ENCODE measurements at places on chromosomes 3 and 15.

DNA sequence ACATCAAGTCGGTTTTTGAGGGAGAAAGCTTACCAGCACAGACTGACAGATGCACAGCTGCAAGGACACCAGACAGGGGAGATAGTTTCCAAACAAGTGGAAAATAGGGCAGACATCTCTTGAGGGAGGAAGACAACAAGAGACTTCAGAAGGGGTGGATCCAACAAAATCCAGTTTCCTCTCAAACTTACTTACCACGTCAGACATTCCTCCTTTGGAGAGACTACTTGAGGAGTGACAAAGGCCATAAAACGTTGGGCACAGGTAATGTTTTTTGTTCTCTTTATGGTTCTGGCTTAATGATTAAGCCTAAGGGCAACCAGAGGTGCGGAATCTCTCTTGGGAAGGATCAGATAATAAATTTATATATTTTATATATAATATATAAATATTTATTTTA is 76.1 kb downstream of the CD200 start:
- DNase-seq: no peak

DNA sequence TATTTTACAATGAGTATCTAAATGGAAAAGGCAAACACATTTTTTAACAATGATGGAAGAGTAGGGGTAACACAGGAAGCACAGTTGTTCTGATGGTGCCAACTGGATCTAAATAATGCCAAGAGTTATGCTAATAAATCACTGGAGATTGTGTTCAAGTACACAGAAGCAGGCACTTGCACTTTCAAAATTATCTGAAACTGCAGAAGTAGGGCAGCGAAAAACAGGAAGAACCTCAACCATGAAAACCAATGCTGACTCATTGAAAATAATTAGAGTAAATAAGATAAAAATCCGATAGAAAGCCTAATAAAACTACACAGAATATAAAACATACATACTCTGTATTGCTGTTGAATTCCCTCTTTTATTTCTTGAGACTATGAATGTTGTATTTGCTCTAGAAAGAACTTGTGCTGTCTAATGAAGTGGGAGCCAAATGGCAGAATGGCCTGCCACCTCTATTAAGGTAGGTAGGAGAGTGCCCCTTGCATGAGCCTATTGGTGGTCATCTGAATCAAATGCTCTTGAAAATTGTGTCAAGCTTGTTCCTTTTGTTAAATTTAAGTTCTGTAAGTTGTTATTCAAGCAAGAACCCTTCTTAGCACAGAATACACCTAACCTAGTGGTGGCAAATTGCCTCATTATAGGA is 93.7 kb downstream of the ABI3BP start:
- DNase-seq: no peak

- DNase-seq: no peak
Measured at GRCh38 chr3:191644291-191644690, 183.3 kb downstream of the PYDC2 start.

DNA sequence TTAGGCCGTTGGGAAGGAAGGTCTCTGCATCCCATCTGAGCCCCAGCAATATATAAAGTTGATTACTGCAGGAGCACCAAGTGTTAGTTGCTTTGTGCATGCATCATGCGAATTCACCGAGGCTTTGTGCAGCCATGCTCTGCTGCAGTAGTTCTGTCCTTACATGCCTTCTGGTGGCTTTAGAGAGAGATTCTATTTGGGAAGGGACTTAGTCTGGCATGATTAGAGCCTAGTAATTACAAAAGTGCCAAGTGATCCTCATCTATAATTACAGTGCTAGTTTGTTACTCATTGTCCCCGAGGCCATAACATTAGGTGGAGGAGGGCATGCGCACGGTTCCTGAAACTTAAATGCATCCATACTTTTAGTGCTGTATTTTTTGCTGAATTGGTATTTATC is 353.6 kb downstream of the CNTN4 start:
- no peak for DNase-seq

GRCh38 chr15:90065682-90066049 is 36.6 kb downstream of the IDH2 start:
- no peak for DNase-seq

- no peak for DNase-seq
Measured at GRCh38 chr3:136495213-136495612, 245.1 kb downstream of the PCCB start.

GRCh38 chr15:33894193-33894592 is 74.1 kb upstream of the CHRM5 start:
- DNase-seq: no peak

- peak; percentile 54 for DNase-seq
Measured at GRCh38 chr3:16337856-16338540, 73.0 kb downstream of the OXNAD1 start.

GRCh38 chr3:183714622-183715021 is 17.0 kb downstream of the YEATS2 start:
- DNase-seq: no peak

DNA sequence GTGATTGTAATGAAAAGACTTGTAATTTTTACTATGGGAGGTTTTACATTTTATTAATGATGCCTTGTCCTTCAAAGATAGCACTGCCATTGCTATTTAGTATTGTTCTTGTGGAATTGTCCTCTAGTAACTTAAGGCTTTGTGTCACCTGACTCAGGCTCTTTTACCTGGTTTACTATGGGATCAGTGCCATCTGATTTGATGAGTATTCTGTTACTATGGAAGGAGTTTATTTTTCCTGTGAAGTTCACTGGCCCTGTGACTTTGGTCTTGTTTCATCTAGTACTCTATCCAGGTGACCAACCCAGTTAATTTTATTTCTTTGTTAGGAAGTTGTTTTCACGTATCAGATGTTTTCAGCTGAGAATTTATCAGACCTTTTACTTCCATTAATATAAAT is 9.0 kb downstream of the MORF4L1 start:
- DNase-seq: no peak

- DNase-seq: no peak
Measured at GRCh38 chr3:32992310-32992686, 40.9 kb downstream of the CCR4 start.

DNA sequence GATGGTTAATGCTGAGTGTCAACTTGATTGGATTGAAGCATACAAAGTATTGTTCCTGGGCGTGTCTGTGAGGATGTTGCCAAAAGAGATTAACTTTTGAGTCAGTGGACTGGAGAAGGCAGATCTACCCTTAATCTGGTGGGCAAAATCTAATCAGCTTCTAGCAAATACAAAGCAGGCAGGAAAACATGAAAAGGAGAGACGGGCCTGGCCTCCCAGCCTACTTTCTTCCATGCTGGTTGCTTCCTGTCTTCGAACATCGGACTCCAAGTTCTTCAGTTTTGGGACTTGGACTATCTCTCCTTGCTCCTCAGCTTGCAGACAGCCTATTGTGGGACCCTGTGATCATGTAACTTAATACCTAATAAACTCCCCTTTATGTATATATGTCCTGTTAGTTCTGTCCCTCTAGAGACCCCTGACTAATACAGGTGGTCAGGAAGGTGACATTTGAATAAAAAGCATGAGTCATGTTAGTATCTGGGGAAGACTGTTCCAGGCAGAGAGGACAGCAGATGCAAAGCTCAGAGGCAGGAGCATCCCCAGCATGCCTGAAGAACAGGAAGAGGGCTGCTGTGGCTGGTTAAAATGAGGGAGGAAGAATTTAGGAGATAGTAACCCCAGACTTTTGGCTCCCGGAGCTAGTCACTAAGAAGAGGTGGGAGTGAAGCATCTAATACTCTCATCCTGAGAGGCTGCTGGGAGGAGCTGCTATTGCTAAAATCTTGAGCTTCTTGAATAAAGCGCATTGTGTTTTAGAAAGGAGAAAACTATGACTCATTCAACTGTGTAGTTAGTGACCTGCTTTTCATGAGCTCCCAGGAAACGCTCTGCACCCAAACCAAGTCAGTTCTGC is 207.4 kb upstream of the HES1 start:
- no peak for DNase-seq

- DNase-seq: peak; percentile 42
Measured at GRCh38 chr3:107910713-107911259, 180.0 kb downstream of the CD47 start.

GRCh38 chr3:14423197-14423743 is 20.9 kb downstream of the SLC6A6 start:
- DNase-seq: no peak

DNA sequence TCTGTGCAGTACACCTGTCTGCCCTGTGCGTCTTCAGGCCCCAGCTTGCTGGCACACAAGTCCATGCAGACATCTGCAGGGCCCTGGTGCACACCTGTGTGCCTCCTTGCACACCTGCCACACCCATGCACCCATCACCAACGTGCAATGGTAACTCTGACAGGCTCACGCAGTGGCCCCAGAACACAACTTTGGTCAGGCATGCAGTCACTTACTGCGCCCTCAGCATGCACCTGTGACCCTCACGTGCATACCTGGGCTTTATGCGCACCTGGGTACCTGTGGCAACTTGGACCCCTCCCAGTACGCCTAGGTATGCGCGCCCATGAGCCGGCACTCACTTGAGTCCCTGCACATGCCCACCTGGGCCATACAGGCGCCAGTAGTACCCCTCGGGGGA is 1.7 kb downstream of the PLXND1 start:
- DNase-seq: no peak

DNA sequence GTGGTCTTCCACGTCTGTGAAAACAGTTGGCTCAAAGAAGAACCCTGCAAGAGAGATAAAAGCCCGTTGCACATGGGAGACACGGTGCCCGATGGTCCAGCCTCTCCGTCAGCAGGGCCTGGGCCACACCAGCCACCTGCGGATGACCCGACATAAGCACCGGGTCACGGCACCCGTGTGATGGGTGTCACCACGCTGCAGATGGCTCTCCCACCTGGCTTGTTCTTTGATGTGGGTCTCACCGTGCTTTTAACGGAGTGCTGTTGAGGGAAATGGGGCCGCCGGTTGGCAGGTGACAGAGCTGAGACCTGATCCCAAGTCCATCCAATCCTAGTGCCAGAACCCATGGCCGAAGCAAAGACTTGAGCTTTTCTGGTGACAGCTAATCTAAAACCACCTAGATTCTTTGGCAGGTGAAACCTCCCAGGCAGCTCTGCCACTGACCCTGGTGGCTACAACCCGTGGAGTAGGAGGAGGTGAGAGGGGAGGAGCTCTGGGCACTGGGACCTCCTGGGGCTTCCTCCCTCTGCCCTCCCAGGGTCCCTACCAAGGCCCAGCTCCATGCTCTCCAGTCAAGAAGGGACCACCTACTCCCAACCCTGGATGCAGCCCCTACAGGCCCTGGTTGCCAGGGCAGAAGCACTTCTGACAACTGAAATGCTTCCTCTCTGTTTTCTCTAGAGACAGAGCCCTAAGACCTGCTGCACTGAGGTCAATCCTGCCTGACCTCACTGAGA is 23.4 kb upstream of the SLC41A3 start:
- DNase-seq: no peak

DNA sequence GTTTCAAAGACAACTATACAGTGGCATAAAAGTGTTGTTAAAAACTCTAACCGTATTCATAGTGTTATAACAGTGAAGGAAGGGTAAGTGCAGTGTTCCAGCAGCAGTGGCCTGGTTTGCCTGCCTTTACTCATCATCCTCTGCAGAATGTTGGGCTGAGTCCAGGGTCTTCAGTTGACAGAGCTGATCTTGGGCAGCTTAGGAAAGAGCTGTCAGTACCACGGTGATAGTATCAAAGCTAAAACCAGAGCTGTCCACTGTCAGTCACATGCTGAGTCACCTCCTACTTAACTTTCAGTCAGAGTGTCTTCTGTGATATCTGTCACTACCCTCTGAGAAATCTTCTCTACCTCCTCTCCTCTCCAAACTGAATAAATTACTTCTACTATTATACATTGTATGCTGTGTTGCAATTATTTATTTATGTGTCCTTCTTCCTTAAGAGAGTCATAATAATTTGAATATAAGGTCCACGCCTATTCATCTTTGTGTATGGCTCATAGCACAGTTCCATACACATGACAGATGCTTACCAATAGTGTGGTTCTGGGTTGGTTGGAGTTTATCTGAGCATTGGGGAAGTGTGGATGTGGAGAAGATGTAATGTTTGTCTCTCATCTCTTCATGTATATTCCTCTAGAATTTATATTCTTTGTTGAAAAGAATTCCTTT is 242.1 kb downstream of the ZIC1 start:
- no peak for DNase-seq

DNA sequence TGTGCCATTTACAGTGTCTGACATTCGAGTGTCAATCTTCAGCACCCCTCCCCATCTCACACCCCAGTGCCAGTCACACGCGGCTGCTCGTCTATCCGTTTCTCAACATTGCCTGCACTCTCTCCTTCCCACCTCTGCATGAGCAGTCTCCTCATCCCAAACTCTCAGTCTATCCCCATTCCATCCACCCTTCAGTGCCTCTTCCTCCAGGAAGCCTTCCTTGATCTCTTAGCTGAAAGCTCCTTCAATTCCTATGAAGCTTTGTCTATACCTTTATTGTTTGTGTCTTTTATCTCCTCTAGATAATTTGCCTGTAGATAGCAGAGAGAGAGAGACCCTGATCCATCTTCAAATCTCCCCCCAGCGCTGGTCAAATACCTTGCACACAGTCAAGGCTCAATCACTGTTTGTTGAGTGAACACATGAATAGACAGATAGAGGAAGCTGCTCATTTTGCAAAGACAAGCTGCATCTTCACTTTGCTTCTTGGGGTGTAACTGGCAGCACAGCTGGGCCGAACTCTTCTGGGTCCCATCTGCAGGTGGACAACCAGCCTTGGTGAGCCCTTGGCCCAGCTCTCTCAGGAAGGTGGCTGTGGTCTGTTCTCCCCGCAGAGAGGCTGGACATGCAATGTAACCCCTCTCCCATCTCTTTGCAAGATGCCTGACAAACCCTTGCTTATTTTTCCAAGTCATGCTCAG is 52.8 kb downstream of the ITGA11 start:
- DNase-seq: no peak

DNA sequence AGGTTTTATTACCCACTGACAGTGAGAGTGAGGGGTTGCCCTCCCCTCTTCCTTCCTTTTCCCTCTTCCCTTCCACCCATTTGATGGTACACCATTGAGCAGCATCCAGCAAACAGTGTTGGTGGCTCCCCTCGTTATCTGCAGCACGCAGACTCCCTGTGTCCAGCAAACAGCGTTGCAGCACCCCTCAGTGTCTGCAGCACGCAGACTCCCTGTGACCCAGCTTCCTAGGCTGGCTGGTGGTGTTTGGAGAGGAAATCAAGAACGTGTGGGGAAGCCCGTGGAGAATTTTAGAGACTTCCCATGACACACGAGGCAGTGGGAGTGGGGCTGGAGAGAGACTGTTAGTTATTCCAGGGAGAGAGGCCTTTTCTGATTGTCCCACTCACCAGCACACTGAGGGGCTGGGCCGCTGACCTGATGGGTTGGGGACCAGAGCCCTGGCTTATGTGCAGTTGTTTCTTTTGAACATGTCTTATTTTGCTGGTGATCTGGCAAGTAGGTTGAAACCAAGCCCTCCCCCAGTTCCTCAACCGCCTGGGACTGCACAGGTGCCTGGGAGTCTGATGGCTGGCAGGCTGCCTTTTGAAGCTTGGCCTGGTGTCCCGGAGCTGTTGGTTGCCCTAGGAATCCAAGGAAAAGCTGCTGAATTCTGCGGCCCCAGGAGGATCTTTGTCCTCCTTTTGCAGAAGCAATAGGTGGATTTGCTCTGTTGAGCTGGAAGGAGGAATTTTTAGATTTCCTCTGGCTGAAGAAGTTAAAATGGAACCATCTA is 19.0 kb downstream of the APBA2 start:
- DNase-seq: no peak
